Smooth muscle cell of the brain vasculature (primary cell): ENCODE measurements at places on chromosomes 5 and 9.

DNA sequence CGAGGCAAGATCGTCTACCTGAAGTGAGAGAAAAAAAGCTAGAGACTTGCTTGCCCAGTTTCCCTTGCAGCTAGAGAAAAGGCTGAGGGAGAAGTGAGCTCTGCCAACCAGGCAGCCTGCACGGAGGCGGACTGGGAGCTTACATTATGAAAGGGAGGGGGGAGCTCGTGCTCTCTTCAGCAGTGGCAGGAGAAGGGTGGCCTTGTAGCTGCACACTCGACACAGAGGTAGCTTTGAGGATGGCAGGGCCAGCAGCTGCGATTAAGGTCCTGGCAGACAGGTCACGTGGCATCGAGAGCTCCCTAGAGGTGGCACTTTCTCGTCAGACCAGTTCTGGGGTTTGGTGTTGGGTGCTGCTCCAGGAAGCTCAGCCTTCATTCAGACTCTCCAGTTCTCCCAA, 26.7 kb downstream of the APBA1 start:
- no peak for DNase-seq

DNA sequence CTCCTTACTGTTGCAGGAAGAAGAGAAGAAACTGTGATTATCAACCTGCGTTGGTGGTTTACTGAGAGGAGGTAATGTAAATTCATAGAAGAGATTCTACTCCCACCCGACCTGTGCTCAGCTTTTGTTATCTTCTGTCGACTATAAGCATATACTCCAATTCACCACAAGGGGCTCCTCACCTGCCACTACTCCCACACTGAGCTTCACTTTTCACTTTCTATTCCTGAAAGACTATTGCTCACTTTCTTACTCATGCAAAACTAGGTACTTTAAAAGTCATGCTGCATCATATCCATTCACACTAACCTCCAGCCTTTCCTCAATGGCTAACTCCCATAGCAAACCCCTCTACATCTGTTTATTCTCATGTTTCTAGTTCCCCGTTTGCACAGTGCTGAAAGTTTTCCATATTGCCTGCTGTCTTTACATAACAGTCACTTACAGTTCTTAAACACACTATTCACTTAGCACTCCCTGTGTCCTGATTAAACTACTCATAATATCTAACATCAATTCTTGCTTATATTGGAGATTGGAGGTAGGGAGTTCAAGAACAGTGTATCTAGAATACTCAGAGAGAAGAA, 1062.6 kb downstream of the NR2F1-AS1 start:
- no peak for DNase-seq

- no peak for DNase-seq
Measured at GRCh38 chr9:6132650-6133049, 83.0 kb upstream of the IL33 start.

DNA sequence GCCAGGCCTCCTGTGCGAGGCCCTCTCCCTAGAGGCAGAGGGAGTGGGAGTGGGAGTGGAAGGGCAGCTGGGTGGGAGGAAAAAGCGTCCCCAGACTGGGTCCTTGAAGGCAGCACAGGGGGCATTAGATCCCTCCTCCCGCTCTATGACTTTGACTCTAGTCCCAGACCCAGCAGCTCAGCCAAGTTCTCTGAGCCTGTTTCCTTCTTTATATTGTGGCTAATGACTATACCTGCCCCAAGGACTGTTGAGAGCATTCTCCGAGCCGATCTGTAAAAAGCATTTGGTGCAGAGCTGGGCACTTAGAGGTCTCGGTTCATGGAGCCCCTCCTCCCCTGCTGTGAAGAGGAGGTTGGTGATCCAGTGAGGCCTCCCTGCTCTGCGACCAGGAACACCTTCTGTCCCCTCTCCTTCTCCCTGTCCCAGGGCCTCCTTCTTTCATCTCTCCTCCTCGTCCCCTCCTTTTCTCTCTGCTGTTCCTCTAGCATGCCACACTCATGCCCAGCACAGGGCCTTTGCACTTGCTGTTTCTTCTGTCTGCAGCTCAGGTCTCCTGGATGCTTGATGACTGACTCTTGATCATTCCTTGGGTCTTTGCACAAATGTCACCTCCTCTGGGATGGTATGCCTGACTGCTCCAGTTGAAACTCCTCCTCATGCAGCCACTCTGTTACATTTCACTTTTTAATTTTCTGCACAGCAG, 23.4 kb upstream of the PSD2 start:
- DNase-seq, result no peak
